ENCODE measurements at places on chromosomes 1 and 21.

DNA sequence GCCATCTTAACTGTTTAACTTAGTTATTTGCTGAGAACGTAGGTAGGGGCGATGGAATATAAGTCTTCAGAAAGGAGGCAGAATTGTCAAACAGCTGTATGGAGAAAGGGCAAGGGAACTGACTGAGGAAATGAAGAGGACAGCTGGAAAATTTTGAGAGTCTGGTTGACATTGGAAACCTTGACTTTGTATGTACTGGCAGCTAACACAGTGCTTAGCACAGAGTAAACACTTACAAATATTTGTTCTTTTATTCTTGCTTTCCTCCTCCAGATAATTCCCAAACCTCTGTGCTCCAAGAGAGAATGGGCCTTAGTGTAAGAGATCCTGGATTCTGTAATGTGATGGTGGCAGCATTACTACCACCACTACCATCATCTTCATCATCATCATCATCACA is 91.3 kb downstream of the ZSCAN20 start:
- peak; percentile 46 for DNase-seq

GRCh38 chr21:43716376-43717165 is 2.4 kb upstream of the PDXK start:
- DNase-seq = no peak

GRCh38 chr1:10737651-10738050 is 58.8 kb downstream of the CASZ1 start:
- DNase-seq = no peak

- no peak for DNase-seq
Measured at GRCh38 chr1:46021046-46021996, 111.1 kb downstream of the PIK3R3 start.

- no peak for DNase-seq
Measured at GRCh38 chr1:54745274-54745673, 19.0 kb downstream of the PARS2 start.

DNA sequence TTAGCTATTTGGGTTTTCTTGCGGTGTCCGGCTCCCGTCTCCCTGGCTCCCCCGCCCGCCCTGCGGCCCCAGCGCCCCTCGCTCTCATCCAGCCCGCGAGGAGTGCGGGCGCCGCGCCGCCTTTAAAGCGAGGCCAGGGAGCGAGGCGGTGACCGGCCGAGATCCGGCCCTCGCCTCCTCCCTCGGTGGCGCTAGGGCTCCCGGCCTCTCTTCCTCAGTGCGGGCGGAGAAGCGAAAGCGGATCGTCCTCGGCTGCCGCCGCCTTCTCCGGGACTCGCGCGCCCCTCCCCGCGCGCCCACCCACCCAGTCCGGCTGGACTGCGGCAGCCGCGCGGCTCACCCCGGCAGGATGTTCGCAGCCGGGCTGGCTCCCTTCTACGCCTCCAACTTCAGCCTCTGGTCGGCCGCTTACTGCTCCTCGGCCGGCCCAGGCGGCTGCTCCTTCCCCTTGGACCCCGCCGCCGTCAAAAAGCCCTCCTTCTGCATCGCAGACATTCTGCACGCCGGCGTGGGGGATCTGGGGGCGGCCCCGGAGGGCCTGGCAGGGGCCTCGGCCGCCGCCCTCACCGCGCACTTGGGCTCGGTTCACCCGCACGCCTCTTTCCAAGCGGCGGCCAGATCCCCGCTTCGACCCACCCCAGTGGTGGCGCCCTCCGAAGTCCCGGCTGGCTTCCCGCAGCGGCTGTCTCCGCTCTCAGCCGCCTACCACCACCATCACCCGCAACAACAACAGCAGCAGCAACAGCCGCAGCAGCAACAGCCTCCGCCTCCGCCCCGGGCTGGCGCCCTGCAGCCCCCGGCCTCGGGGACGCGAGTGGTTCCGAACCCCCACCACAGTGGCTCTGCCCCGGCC is 492 bp downstream of the HLX start:
- no peak for DNase-seq

DNA sequence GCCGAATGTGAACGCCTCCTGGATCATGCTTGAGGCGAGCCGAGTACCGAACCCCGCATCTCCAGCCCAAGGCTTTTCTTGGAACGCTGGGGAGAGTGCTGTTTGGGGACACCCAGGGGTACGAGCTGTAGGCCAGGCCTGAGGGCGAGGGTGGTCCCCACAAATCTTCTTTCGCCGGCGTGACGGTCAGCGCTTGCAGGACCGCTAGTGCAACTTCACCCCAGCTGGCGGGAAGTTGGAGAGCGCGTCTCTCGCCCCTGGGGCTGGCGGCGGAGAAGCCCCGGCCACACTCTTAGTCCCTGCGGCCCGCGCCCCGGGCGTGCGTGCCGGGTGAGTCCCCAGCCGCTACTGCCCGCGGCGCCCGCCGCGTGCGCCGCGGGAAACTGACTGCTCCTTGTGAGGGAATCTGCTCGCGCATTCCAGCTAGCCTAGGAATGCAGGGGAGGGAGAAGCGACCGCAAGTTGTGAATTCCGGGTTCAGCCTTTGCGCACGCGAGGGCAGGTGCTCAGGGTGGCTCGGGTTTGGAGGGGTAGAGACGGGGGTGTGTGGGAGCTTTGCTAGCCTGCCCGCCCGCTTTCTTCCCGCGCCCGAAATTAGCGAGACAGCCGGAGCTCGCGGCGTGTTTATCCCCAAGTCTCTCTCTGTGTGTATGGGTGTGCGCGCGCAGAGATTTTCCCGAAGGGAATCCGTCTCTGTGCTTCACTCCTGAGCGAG is 884 bp downstream of the LHX4 start:
- DNase-seq = no peak

DNA sequence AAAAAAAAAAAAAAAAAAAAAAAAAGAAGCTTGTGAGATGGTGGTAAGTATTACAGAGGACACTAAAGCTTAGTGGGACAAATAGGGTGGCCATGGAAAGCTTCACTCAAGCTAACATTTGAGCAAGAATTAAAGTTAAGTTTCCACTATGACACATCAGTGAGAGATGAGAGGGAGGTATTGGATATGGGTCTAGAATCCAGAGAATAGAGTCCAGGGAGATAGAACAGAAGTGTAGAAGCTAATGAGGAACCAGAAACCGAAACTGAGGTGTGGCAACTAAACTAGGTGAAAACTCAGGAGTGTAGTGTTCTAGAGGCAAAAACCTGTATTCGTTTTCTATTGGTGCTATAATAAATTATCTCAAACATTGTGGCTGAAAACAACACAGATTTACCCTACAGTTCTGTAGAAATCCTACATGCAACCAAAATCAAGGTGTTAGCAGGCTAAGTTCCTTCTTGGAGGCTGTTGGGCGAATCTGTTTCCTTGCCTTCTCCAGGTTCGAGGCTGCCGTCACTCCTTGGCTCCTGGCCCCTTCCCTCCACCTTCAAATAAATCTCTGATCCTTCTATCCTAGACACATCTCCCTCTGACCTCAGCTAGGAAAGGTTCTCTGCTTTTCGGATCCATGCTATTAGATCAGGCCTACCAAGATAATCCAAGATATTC is 36.2 kb downstream of the PTP4A2 start:
- DNase-seq = no peak

DNA sequence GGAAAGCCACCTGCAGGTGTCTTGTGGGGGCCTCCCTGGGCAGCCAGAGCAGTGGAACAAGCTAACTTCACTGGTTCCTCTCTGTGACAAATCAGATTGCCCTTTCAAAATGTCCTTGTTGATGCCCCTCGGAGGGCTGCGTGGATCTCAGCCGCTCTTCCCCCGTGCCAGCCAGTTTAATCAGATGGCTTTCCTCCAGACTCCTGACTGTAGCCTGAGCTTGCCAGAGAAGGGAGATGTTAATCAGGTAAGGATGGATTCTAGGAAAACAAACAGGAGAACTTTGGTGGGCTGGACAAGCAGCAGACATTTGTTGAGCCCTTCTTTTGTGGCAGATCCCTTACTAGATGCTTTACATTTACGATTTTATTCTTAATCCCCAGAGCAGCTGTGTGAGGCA is 88.2 kb downstream of the DMRTA2 start:
- no peak for DNase-seq

DNA sequence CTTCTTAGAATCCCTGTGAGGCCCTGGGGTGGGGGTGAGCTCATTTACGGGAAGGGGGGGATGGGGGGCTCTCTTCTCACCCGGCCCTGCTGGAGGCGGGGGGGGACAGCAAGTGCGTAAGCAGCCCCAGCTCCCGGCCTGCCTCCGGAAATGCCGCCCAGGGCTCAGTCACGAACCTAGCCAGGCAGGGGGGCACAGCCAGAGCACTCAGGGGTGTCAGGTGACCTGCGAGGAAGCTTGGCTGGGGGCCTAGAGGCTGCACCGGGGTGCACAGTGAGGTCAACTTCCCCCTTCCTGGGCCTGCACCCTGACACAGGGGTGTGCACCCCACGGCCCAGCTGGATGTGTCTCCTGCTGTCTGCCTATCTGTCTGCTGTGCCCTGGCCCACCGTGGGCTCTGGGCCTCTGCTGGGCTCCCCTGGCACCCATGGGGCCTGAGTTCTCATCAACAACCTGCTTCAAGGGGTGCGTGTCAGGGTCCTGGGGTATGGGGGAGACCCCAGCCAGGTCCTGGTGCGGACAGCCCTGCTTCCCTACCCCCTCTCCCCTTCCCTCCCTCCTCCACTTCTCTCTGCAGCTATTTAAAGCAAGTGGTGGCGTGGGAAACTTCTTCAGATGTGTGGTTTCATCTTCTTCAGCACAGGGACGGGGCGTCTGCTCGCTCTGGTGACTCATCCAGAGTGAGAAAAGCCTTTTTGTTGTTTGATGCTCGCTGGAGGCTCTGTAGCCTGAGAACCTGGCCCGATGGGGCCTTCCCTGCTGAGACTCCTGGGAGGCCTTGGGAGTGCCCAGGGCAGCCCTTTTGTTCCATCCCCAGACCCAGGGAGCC is 92.5 kb upstream of the RUNX3 start:
- DNase-seq = no peak

DNA sequence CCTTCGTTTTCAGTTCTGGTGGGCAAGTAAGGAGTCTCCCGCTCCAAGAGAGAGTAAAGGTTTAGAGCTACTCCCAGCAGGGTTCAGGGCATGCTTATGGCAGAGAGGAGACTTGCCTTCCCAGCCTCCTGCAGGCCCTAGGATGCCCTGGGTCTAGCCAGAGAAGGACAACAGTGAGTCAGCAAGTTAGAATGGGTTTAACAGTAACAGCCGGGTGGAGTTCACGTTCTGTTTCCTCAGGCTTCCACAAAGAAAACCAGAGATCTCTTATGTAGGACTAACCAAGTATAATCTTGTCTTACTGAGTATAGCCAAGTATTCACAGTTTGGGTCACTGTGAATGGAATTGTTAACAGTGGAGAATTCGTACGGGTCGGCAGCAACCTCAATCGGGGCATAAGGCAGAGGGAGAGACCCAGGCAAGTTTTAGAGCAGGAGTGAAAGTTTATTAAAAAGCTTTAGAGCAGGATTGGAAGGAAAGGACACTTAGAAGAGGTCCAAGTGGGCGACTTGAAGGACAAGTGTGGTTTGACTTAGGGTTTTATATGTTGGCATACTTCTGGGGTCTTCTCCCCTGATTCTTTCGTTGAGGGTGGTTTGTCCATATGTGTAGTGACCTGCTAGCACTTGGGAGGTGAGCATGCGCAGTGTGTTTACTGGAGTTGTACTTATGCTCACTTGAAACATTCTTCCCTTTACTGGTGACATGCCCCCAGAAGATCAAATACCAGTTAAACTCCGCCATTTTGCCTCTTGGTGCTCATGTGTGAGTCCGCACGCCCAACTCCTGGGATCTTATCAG is 4.5 kb downstream of the OVAAL start:
- DNase-seq = no peak

- no peak for DNase-seq
Measured at GRCh38 chr1:45331436-45332345, 5.0 kb downstream of the HPDL start.

GRCh38 chr1:213793482-213794067 is 194.2 kb upstream of the PROX1 start:
- DNase-seq = no peak

DNA sequence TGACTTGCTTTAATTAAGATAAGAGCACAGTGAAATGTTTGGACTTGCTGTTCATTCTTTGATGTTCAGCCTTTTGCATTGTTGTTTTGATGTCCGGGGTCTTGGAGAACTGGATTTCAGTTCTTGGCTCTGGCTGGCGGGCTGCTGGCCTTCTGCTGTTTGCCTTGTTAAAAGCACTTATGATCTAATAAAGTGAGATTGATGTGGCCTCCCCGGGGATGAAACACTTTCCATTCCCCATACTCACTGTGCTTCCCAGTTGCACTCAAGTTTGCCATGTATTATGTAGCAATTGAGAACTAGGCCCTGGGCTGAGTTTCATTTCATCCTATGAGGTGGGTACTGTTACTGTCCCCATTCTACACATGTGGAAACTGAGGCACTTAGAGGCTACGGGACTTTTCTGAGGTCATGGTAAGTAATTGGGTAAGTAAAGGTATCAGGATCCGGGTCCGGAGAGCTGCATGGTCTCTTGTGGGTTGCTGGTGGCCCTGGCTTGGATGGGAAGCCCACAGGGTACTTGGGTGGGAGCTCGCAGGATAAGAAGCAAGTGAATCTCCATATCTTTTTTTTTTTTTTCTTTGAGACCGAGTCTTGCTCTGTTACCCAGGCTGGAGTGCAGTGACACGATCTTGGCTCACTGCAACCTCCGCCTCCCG is 127.7 kb upstream of the ZBTB40 start:
- DNase-seq = no peak

DNA sequence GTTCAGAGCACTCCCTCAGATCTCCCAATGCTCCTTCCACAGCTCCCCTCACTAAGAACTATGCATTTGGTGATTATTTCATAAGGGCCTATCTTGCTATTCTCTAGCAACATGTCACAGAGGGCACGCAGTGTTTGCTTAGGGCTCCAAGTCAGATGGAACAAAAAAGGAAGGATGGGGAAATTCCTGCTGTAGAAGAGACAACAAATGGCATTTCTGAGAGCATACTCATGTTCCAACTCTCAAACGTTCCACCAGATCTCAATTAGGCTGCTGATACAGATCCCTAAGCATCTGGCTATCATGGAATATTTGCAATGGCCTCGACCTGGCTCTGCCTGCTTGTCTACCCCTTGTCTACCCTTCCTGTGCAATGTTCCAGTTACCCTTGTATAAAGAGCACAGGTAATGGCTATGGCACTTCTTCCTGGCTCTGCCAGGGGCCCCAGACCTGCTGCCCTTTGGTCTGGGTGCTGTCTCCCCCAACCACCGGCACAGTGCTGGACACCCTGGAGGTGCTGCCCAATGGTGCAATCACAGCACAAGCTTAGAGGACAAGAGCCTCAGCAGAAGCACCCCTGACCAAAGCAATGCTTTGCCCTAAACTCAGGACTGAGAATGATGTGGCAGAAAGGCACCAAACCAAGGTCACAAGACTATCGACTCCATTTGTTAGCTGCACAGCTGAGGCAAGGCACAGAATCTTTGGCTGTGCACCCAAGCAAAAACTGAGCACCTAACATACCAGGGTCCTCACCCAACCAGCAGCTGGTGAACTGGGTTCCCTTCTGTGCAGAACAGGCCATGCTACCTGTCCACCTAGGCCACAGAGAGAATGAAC is 3.6 kb downstream of the PARP1 start:
- DNase-seq = no peak

Measured in renal pelvis (tissue), 12 donors.